ENCODE measurements at places on chromosomes 13 and 19.
A peak's percentile ranks its signal among the peaks of the same experiment; 100 is the strongest.

DNA sequence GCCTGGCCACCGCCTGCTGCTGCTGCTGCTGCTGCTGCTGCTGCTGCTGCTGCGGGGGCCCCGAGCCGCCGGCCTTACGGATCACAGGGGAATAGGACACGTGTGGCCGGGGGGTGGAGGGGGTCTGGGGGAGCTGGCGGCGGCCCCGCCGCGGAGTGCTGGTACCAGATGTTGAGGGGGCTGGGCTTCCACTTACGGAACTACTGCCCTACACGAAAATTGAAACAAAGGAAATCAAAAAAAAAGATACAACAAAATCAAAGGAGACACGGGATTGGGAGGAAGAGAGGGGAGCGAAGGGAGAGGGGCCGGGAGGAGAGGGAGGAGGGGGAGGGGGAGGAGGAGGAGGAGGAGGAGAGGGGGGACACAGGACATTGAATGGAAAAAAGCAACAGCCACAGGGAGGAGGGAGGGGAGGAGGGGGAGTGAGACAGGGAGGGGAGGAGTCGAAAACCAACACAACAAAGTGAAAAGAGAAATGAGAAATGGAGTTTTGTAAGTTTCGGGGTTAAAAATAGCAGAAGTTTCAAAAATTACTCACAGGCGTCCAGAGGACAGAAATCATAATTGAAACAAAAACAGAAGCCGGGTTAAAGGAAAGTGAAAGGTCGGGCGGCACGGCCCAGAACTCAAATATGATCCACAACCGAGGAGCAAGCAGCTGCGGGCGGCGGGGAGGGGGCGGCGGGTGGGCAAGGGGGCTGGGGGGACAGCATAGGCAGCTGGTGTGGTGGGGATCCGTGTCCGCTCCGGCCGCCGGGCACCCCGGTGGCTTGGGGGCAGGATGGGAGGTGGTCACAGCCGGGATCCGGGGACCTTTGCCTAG lies 57.8 kb downstream of the IER2 start:
- DNase-seq, result no peak

DNA sequence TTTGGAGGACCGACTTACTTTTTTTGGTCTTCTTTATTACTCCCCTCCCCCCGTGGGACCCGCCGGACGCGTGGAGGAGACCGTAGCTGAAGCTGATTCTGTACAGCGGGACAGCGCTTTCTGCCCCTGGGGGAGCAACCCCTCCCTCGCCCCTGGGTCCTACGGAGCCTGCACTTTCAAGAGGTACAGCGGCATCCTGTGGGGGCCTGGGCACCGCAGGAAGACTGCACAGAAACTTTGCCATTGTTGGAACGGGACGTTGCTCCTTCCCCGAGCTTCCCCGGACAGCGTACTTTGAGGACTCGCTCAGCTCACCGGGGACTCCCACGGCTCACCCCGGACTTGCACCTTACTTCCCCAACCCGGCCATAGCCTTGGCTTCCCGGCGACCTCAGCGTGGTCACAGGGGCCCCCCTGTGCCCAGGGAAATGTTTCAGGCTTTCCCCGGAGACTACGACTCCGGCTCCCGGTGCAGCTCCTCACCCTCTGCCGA lies 409 bp downstream of the FOSB start:
- DNase-seq, result no peak

- no peak for DNase-seq
Measured at GRCh38 chr13:35356572-35356971, 119.9 kb downstream of the MAB21L1 start.

- no peak for DNase-seq
Measured at GRCh38 chr19:5676772-5677105, 3.6 kb downstream of the MICOS13 start.

- DNase-seq, result no peak
Measured at GRCh38 chr13:71625694-71626093, 241.3 kb downstream of the DACH1 start.

DNA sequence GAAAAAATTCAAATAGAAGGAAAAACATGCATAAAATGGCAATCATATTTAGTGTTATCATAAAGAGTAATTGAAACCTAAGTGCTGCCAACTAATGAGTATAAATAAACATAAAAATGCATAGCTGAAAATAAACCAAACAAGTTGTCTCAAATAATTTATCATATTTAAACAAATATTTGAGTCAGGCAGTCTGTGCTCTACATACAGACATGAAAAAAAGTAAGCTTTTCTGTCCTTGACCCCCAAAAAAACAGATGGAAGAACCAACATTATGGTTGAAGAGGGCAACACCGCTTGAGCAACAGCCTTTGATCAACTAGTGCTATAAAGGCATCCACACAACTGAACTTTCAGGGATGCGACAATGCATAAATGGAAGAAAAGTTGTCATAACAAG lies 735.1 kb upstream of the MIR17HG start:
- no peak for DNase-seq

- DNase-seq, result no peak
Measured at GRCh38 chr19:3557461-3558248, at the start of gene MFSD12. TSS of gene MFSD12 (minus strand) at chr19:3557586. CDS start at chr19:3557403, 183 bp downstream.

- DNase-seq, result peak; percentile 33
Measured at GRCh38 chr13:37869756-37870488, at the start of gene TRPC4. TSS of gene TRPC4 (minus strand) at chr13:37869772. CDS start at chr13:37783333, 86,439 bp downstream.

GRCh38 chr13:48828962-48829411 lies 146.7 kb upstream of the FNDC3A start:
- no peak for DNase-seq

- no peak for DNase-seq
Measured at GRCh38 chr13:95579303-95579702, 26.8 kb downstream of the CLDN10 start.

GRCh38 chr13:99425485-99426341 lies 75.6 kb upstream of the TM9SF2 start:
- DNase-seq, result no peak

GRCh38 chr19:13826652-13827235 lies 31.5 kb downstream of the ZSWIM4 start:
- DNase-seq, result no peak

DNA sequence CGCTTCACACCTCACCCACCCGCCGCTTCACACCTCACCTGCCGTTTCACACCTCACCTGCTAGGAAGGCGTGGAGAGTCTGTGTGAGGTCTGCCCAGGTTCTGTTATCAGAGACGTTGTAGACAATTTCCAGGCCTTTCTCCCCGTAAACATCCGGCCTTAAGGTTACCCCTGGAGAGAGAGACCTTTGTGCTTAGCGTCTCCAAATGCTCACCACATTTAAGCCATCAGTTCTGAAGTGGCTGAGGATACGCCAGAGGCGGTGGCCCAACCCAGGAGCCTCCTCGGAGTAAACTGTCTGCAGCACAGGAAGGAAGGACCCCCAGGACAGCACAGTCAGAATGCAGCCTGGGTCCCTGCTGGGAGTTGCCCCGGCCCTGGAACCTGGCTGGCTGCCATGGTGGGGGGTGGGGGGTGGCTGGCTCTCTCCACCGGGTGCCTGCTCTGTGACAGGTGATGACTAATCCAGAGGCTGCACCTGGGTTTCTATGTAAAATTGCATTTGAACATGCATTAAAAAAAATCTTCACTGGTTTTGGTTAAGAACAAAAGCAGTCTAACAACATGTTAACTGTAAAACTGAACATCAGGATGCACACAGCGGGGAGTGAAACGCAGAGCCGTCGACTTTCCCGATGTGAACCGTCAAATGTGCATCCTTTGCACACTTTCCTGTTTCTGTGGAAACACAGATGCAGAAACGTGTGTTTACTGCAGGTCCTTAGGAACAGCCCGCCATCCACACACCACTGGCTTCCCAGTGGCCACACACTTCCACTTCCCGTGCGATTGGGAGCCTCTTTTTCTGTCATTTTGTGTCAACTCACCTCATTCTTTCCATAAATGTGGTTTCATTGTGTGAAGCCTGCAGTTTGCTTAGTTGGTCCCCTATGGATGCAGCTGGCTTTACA lies 4.5 kb downstream of the ATP4B start:
- DNase-seq, result no peak

- no peak for DNase-seq
Measured at GRCh38 chr13:41246969-41247680, 16.3 kb downstream of the MTRF1 start.

DNA sequence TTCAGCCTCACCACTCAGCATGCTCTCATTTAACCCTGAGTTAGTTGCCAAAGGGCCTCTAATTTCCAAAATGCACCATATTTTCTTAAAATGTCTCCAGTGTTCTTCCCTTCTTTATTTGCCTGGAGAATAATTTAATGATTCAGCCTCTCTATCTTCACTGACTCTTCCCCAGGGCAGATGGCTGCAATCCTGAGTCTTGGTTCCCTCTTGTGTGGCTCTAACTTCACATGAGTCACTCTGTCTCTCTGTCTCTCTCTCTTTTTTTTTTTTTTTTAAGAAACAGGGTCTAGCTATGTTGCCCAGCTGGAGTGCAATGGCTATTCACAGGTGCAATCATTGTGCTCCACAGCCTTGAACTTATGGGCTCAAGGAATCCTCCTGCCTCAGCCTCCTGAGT lies 251.4 kb downstream of the VWA8 start:
- DNase-seq, result no peak

DNA sequence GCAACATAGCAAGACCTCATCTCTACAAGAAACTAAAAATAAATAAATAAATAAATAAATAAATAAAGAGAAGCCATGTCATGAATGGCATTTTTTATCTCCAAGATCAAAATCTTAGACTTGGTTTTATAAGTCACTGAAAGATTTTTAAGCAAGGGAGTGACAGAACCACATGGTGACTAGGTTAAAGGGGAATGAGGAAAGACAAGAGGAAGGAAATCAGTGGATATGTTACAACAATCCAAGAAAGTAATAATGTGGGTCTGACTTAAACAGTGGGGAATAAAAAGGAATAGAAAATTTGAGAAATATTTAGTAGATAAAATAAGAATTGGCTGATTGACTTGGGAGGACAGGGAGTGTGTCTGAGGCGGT lies 18.8 kb upstream of the MED4 start:
- DNase-seq, result no peak

DNA sequence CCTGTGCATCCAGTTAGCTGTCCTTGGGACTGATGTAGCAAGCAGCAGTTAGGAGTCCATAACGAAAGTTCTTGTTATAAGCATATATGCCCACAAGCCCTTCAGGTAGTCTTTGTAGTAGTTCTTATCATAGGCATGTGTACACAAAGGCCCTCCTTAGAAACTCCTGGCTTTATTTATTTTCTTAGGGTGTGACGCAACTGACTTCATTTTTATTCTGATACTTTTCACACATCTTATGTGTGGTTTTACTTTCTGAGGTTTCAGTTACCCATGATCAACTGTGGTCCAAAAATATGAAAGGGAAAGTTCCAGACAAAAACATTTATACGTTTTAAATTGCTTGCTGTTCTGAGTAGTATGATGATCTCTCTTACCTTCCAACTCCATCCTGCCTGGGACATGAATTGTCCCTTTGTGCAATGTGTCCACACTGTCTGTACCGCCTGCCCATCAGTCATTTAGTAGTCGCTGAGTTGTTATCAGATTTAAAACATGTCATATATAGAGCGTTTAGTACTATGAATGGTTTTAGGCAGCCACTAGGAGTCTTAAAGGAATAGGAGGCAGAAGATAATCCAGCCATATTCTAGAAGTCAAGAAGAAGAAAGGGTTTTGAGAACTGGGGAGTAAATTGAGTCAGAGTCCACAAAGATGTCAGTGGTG lies 19.4 kb downstream of the GPC5 start:
- DNase-seq, result no peak

DNA sequence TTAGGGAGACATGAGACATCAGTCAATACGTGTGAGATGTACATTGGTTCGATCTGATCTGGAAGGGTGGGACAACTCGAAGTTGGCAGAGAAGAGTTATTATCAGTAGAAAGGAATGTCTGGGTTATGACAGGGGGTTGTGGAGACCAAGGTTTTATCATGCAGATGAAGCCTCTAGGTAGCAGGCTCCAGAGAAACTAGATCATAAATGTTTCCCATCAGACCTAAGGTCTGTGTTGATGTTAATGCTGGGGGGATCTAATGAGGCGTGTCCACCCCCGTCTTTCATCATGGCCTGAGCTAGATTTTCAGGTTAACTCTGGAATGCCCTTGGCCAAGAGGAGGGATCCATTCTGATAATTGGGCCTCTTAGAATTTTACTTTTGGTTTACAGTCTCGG lies 187.0 kb upstream of the KL start:
- DNase-seq, result no peak

GRCh38 chr13:40109351-40109844 lies 453.9 kb downstream of the COG6 start:
- no peak for DNase-seq

GRCh38 chr19:36987091-36987490 lies 71.0 kb downstream of the ZNF568 start:
- DNase-seq, result no peak

GRCh38 chr19:703651-704446 lies 4.9 kb upstream of the PALM start:
- no peak for DNase-seq

DNA sequence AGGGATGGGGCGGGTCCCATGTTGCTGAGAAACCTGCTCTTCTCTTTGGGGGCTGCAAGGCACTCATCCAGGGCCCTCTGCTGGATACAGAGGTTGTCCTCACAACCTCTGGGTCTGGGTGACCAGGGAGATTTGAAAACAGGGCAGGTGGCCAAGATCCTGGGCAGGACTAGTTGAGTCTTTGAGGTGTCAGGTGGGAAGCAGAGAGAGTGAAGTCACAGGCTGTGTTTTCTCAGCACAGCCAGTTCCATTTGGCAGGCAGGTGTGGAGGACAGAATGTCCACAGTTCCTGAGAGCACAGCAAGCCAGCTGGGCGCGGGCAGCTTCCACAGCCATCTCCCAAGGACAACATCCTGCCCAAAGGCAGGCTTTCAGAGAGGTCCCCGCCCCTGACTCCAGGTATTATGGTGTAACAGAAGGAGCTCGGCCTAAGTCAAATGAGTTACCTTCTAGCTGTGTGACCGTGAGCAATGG lies 118.8 kb downstream of the NUFIP1 start:
- no peak for DNase-seq

GRCh38 chr13:44334751-44335150 lies 38.9 kb upstream of the SERP2 start:
- DNase-seq, result no peak

GRCh38 chr19:7743425-7743841 lies 3.9 kb downstream of the CD209 start:
- DNase-seq, result no peak

DNA sequence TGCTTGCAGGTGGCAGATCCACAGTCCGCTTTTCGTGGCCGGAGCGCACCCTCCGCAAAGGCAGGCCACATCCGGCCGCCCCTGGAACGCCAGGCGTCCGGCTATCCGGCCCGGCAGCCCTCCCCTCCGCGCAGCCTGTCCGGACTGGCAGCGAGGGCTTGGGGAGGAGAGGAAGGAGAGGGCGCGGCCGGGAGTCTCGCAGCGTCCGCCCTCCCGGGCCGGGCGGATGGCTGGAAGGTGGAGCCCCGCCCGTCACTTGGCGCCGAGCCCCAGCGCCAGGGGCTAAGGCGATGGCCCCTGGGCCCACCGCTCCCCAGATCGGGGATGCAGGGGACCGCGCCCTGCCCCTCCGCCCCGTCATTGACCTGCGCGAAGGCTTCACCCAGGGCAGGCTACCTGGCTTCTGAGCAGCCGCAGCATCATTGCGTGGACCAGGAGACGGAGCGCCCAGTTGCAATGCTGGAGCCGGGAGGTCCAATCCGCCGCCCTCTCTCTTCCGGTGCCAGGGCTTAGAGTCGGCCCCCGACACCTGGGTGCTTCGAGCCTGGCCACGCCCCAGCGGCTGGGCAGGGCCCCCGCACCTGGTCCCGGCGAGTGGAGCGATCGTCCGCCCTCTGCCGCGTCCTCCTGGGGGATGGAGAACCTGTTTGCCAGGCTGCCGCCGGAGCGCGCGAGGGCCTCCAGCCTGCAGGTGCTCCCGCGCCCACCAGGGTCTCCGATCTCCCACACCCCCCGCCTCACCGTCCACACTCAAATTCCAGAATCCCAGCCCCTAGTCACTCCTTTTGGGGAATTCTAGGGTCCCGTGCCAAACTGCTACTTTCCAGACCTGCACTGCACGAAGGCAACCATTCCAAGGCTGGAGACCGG lies at the start of gene FUT1:
Gene FUT1, minus strand, starts transcription at position 146 of the 870 bp plus-strand sequence. CDS start 1,360 bp downstream, outside the sequence.
- DNase-seq, result no peak

GRCh38 chr13:105097521-105097920 lies 1437.9 kb downstream of the EFNB2 start:
- no peak for DNase-seq

Data from iPS DF 19.7 (cell line).